ENCODE measurements at places on chromosomes 12 and 14.

DNA sequence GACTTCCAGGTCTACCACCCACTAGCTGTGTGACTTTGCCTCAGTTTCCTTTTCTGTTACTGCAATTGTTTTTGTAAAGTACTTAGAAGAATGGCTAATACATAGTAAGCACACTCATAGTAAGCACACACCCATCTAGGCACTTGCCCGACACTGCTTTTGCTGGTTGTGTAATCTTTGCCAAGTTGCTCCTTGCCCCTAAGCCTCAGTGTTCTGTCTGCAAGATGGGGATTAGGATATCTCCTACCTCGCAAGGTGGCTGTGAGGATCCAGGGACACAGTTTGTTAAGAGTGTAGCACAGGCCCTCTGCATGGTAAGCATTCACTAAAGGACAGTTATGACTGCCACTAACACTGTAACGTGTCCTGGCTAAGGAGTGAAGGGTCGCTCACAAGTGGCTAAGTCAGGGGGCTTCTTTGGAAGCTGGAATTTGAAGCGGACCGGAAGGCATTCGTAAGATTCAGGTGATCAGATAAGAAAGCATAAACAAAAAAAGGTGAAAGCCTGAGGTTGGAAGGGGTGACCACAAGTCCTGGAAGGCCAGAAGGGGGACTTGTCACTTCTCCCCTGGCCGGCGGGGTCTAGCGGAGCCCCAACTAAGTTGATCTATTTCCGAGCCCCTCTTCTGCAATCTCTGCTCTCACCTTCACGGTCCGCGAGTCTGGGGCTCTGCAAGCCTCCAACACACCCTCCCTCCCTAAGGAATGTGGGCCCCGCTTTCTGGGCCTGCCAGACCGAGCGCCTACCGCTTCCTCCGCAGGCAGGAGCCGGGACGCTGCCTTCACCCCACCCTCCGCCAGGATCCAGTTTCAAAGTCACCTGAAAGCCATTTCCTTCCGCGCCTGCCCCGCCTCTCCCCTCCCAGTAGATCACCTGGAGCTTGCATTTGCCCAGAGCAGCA, 1.5 kb upstream of the PLEKHG3 start:
- no peak for DNase-seq

DNA sequence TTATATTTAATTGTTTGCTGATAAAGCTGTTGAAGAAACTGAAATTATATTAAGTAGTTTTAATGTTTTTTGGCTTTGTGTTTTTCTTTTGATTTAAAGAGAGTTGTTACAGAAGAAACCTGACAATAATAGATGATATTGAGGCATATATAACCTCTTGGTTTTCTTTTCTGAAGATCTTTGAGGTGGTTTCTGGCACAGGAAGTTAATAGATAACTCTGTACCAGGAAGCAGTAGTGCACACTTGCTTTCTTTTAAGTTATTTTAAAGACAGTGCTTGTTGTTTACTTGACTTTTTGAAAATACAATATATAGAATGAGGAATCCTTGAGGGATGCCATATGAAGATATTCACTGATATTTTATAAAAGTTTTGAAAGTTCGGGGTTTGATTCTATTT, 209.0 kb upstream of the FBXO33 start:
- no peak for DNase-seq

- peak; percentile 85 for DNase-seq
Measured at GRCh38 chr12:121110211-121110940, 22.3 kb upstream of the P2RX7 start.

- no peak for DNase-seq
Measured at GRCh38 chr14:34616360-34616759, 13.6 kb downstream of the SNX6 start.

- no peak for DNase-seq
Measured at GRCh38 chr14:72754949-72755348, 139.0 kb downstream of the DPF3 start.

- no peak for DNase-seq
Measured at GRCh38 chr14:94771158-94771905, 1.4 kb upstream of the GSC start.

GRCh38 chr14:71232506-71232905, 325.2 kb downstream of the PCNX1 start:
- no peak for DNase-seq

DNA sequence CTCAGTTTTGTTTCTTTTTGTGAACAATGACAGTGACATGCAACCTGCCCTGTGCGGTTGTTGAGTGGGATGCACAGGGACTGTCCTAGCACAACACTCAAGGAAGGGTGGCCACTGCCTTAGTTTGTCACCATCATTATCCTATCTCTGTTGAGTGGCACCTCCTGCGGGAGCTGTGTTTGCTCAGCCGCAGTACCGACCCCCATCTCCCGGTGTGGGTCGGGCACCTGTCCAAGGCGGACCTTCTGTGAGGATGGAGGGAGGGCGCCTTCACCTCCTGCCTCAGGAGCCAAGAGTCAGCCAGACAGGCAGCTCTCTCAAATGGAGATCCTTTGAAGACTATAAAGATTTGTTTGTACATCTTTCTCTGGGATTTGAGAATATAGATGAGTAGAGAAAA, 142.1 kb downstream of the TSPAN9 start:
- DNase-seq = no peak

Data from suppressor macrophage (primary cell).